ENCODE measurements at places on chromosomes 12 and 14.
A peak's percentile ranks its signal among the peaks of the same experiment; 100 is the strongest.

DNA sequence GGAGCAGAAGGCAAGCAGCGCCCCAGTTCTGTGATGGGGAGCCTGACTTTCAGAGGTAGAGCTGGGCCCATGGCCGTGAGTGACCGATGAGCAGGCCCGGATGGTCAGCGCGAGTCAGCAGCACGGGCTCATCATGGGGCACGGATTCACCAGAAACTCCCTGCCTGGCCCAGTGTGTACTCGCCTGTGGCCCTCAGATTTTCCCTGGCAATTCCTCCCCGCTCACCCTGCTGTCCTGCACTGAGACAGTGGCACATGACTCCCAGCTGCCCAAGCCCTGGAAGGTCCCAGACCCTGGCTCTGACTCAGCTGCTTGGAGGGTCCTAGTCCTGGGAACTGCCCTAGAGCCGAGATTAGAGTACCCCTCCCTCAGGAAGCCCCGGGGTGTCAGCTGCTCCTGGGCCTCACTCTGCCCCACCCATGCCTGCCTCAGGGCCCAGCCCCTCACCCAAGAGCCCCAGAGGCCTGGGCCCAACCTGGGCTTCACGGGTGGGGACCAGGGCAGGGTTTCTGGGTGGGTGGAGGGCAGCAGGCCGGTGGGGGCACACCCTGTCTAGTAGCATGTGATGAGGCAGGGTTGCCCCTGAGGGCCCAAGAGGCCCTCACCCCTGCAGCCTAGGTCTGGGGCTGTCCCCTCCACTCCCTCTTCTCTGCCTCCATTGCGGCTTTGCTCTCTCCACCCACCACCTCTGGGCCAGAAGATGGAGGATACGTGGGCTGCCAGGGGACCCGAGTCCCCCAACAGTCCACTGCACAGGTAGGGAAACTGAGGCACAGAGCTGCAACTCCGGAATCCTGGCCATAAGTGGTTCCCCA lies 8.4 kb downstream of the TRMT61A start:
- no peak for DNase-seq

GRCh38 chr14:59925797-59926196 lies 5.9 kb downstream of the LRRC9 start:
- DNase-seq = no peak

DNA sequence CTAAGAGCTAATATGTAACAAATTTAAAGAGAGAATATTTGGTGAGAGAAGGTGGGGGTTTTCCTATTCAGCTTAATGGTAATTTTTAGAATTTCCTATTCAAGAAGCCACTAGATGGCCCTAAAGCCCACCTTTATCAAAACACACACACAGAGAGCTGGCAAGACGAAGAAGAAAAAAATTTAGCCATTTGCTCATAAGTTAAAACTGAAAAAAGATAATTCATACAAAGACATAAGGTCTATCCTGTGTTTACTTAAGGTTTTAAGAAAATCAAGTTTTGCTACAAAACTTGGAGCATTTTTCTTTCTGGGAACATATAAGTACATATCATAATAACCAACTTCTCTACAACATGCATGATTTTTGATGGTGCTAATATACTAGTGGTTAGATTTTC lies 46.8 kb upstream of the PCED1B start:
- DNase-seq = no peak

DNA sequence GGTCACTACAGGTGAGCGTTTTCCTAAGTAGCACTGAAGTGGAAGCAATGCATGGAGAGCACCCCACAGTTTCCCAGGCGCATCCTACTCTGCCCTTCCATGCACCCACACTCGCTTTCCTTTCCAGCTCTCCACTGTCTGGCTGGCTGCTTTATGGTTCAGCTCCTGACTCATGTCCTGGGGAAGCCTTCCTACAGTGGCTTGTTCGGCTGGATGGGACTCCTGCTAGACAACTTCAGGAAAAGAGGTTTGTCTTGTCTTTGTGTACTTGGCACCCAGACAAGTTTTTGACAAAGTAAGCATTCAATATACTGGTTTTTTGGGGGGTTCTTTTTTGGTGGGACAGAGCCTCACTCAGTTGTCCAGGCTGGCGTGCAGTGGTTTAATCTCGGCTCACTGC lies 21.6 kb downstream of the PPM1H start:
- no peak for DNase-seq

DNA sequence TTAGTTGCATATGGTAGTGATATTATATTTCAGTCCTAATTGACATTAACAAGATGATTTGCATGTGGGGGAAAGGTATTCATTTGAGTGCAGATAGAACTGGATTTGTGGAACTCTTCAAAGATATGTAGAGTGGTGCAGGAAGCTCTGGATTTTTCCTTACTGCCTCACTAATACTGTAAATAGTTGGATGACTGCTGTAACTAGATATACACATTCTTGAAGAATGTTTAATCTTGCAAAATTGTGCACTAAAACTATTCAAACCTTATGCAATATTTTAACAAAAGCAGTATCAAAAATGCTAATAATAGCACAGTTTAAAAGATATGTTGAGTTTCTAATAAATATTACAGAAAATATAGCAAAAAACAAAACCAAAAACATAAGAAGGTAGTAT lies 43.1 kb upstream of the ATF7IP start:
- no peak for DNase-seq

- no peak for DNase-seq
Measured at GRCh38 chr12:61530456-61530855, 729.7 kb upstream of the USP15 start.

- DNase-seq = peak; percentile 22
Measured at GRCh38 chr12:111775205-111776193, 8.8 kb downstream of the ALDH2 start.

DNA sequence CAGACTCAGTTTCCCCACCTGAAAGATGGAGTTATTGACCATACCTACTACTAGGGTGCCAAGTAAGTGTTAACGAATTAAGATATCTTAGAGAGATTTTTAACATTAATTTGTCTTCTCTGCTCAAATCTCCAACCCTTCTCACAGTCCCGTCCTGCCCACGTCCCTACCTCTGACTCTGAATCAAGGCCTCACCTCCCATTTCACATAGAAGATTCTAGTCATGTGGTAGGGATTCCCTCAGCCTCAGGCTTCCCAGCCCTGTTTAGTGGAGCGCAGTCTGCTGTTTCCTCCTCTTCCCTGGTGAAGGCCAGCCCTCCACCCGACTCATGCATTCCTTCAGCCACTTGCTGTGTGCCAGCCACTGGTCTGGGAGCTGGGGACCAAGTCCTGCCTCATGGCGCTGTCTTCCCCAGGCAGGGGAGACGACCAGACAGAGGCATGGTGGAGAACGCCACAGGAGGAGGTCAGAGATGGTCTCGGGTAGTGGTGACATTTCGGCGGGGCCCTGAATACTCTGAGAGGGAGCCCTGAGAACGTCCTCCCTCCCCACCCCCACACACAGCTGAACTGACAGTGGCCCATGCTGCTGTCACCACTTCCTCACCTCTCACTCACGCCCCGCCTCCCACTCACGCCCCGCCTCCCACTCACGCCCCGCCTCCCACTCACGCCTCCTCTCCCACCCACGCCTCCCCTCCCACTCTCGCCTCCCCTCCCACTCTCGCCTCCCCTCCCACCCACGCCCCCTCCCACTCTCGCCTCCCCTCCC lies 38.8 kb downstream of the TMEM63C start:
- no peak for DNase-seq

- no peak for DNase-seq
Measured at GRCh38 chr12:4445156-4446101, at the start of gene FGF6. Gene FGF6, minus strand, starts transcription at chr12:4445815. Its CDS starts 245 bp downstream, at chr12:4445570.

GRCh38 chr14:42045383-42045782 lies 438.7 kb downstream of the LRFN5 start:
- DNase-seq = no peak

DNA sequence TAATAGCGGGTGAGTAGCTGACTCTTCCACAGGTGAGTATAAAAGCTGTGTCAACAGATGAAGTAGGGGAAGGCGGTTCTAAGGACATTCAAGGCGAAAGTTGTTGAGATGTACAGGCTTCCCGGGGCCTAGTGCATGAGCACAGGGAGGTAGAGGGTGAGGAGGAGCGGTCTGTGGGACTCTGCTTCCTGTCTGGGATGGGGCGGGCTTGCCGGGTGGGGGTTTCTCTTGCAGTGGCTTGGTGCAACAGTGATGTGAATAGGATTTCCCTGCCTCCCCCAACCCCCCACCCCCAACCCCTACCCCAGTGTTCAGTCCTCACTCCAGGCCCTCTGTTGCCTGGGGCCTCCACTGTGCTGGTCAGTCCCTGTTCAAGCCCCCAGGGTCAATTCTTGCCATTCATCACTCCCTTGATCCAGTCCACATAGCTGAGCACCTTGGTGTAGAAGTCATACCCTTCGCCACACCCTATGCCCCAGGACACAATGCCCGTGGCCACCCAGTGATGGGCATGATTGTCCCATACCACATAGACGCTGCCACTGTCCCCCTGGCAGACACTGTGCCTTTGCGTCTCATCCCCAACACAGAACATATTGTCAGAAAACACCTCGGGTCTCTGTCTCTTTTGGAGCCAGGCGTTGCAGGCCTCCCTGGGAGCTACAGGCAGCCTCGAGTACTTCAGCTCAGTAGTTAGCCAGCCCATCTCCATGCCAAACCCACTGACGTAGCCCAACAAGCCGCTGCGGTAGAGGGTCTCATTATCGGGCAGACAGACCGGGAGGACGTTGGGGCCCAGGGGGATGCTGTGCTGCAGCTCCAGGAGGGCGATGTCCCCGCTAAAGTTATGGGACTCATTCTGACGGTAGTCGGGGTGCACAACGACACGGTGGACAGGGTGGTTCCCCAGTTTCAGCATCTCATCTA lies 4.0 kb upstream of the C1R start:
- no peak for DNase-seq

DNA sequence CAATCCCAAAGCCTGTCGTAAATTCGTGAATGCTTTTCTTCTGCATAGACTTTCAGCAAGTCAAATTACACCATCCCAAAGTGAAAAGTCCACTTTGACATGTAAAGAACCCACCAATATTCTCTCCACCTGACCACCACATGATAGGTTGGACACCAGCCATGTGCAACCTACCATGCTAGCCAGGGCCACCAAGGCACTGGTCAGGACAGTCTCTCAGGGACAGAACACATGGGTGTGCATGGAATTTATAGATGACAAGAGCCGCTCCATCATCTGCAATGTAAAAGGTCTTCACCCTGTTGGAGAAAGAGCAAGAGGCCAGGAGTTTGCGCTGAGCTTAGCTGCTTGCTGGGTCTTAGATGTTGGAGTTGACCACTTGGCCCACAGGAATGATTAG lies 5.4 kb upstream of the KRT76 start:
- DNase-seq = no peak

DNA sequence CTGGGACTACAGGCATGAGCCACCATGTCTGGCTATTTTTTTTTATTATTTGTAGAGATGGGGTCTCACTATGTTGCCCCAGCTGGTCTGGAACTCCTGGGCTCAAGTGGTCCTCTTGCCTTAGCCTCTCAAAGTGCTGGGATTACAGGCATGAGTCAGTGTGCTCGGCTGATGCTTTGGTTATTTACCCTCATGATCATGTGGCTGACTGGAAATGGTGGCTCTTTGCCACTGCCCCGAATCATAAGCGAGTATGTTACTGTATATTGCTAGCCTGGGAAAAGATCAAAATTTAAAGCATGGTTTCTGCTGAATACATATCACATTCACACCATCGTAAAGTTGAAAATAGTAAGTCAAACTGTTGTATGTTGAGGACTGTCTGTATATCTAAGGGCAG lies 101.1 kb downstream of the RGS6 start:
- no peak for DNase-seq

DNA sequence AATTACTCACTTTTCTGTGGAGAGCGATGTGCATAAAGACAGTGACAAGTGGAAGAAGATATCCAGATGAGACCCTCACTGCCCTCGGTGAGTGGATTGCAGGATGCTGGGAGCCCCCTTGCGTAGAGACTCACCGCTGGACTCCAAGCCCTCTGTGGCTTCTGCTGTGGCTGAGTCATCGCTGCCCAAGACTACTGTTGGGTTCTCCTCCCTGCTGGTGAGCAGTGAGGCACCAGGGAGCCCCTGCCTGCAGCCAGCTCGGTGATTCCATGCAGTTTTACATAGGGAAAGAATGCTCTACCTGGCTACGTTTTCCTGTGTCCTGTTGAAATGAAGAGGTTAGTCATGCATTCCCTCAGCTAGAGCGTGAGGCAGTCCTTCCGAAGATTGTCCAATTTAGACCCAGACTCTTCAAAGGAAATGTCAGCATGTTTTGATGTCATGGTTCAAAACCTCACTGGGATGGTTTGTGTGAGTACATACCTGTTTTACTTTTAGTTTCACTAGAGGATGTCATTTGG lies 28.2 kb downstream of the TRAF3 start:
- no peak for DNase-seq

- DNase-seq = no peak
Measured at GRCh38 chr12:12034344-12034743, 36.4 kb upstream of the BCL2L14 start.

DNA sequence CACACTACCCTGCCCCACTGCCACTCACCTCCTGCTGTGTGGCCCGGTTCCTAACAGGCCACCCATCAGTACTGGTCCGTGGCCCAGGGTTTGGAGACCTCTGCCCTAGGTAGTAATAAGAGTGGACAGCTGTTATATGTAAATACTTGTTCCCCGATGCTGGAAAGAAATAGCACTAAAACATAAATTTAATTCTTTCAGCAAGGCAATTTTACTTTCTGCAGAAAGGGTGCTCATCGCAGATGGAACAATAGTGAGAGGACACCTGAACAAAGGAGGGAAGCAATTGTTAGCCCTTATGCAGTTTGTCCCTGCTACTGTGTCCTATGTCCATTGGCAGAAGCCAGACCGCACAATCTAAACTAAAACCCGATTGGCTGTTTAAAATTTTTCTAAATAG lies 5.9 kb upstream of the CYP46A1 start:
- no peak for DNase-seq

- no peak for DNase-seq
Measured at GRCh38 chr14:29846339-29847055, 81.2 kb downstream of the PRKD1 start.

- no peak for DNase-seq
Measured at GRCh38 chr14:99258341-99258861, 13.6 kb downstream of the BCL11B start.

DNA sequence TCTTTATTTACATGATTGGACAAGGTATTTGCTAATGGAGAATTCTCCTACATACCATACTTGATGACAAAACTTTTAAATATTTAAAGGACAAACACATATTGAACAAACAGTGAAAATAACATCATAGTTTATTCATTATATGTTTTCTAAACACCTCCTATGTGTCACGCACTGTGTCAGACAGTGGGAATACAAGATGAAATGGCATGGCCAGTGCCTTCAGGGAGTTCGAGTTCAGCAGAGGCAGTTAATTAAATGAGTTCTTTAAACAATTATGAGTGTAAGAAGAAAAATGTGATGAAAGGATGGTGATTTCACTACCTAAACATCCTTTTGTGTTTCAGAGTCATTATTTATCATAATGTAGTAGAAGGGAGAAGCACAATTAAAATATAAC lies 159.8 kb downstream of the KCNH5 start:
- no peak for DNase-seq

DNA sequence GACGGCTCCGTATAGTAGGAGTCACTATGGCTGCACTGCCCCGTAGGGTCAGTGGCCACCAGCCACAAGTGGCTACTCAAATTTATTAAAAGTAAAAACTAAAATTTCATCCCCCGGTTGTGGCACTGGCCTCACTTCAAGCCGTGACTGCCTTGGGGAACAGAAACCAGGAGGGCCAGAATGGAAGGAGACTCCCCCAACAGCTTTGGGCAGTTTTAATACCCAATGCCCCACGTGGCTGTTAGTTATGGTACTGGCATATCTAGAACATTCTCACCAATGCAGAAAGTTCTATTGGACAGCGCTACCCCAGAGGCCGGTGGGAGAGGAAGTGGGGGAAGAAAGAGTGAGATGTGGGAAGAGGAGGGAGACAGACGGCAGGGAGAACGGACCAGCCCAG lies 6.2 kb downstream of the NCOR2 start:
- DNase-seq = no peak
